DMS79 (cell line): ENCODE measurements at places on chromosomes 11 and 22.
A peak's percentile ranks its signal among the peaks of the same experiment; 100 is the strongest.

- no peak for DNase-seq
These were observed 48.7 kb downstream of the CYTH4 start for GRCh38 chr22:37331034-37331428.

GRCh38 chr11:68843703-68844312 is 2.1 kb upstream of the CPT1A start:
- peak; percentile 88 for DNase-seq

DNA sequence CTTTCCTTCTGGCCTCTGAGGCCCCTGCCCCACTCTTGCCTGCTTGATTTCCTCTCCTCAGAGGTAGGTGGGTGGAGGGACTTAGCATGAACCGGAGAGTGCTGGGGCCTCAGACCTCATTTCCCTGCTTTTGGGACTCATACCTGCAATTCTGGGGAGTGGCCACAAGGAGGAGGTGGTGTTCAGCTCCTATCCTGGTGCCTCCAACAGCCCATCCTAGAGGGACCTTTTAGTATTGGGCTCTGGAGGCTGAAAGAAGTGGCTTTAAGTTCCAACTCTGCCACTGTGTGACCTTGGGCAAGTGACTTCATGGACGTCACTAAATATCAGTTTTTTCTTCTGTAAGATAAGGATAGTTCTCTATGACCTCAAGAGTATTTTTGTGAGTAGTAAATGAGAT is 98.6 kb downstream of the KIAA1671 start:
- DNase-seq: no peak

- no peak for DNase-seq
These were observed 10.9 kb downstream of the TCIRG1 start for GRCh38 chr11:68049509-68050370.
